Left kidney (tissue), 8 donors: ENCODE measurements at places on chromosomes 3 and 15. TPM values are rescaled to one million over a fixed set of nuclear protein-coding genes. Genes with fewer than 3 reads are reported as not detected.

DNA sequence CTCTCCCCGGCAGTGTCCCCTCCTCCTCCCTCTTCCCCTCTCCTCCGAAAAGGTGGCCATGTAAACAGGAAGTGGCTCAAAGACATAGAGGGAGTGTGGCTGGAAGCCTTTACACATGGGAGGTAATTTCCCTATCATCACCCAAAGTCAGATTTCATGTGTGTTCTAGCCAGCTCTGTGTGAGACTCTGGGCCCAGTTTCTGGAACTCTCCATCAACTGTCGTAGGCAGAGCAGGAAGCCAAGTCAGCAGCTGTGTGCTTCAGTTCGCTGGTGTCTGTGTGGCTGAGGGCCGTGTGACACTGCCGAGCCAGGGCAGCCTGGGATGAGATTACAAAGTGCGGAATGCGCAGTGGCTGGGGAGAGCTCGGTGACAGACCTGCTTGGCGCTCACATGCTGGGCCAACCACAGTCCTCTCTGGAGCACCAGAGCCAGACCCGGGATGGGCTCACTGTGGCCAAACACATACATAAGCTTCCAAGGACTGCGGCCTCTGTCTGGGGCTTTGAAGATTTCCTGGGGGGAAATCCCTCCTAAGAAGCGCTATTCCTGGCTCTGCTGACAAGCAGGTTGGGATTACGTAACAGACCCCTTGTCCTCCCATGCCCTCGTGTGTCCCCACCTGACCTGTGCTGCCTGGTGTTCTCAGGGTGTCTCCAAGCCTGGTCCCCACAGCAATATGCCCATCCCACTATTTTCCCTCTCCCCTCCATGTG is 50.7 kb downstream of the UMPS start:
- no peak for DNase-seq

GRCh38 chr3:22734207-22734606 is 468.9 kb upstream of the UBE2E2 start:
- no peak for DNase-seq

PDIA5 gene
- 32.4 TPM for polyA plus RNA-seq

C2CD4A gene
- polyA plus RNA-seq = 0.33 TPM

SLC6A11 gene
- 0.10 TPM for polyA plus RNA-seq

IL12A gene
- 1.3 TPM for polyA plus RNA-seq

KLHL40 gene
- polyA plus RNA-seq = not detected

RBMS3 gene
- 15.4 TPM for polyA plus RNA-seq

DNA sequence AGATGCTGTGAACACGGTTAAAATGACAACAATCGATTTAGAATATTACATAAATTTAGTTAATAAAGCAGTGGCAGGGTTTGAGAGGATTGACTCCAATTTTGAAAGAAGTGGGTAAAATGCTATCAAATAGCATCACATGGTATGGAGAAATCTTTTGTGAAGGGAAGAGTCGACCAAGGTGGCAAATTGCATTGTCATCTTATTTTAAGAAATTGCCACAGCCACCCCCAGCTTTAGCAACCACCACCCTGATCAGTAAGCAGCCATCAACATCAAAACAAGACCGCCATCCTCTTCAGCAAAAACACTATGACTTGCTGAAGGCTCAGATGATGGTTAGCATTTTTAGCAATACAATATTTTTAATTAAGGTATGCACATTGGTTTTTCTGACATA is 5.7 kb upstream of the CCR5 start:
- DNase-seq = no peak

FANCD2 gene
- polyA plus RNA-seq = 29.4 TPM

DNA sequence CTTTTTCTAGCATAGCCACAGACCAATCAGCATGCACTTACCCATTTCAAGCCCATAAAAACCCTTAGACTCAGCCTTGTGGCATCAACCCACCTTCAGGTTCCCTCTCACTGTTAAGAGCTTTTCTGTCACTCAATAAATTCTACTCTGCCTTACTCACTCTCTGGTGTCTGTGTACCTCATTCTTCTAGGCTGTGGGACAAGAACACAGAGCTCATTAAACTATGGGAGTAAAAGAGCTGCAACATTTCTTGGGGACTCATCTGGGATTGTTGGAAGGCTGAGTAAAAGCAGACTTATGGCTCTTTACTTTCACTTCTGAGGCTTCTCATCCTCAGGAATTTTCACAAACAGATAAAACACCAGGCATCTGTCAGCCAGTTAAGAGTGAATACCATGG is 879.3 kb downstream of the ROBO2 start:
- no peak for DNase-seq

TLR9 gene
- polyA plus RNA-seq = 0.18 TPM

SHQ1 gene
- polyA plus RNA-seq = 31.6 TPM

FOXL2 gene
- not detected for polyA plus RNA-seq

GRCh38 chr15:94456226-94456625 is 224.9 kb downstream of the MCTP2 start:
- DNase-seq = no peak

GRCh38 chr3:105923140-105923539 is 54.3 kb upstream of the CBLB start:
- DNase-seq = no peak

DNA sequence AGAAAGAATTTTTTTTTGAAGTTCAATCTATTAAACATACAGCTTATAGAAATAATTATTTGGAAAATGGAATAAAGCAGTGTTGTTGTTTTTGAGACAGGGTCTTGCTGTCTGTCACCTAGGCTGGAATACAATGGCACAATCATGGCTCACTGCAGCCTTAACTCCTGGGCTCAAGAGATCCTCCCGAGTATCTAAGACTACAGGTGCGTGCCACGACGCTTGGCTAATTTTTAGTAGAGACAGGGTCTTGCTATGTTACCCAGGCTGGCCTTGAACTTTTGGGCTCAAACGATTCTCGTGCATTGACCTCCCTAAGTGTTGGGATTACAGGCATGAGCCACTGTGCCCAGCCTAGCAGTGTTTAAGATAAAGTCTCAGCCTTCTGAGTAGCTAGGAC is 8.8 kb downstream of the BNIP2 start:
- no peak for DNase-seq

LRRIQ4 gene
- polyA plus RNA-seq = 0.12 TPM

- no peak for DNase-seq
Observed at GRCh38 chr15:60316961-60317360, 80.8 kb downstream of the ANXA2 start.

DNA sequence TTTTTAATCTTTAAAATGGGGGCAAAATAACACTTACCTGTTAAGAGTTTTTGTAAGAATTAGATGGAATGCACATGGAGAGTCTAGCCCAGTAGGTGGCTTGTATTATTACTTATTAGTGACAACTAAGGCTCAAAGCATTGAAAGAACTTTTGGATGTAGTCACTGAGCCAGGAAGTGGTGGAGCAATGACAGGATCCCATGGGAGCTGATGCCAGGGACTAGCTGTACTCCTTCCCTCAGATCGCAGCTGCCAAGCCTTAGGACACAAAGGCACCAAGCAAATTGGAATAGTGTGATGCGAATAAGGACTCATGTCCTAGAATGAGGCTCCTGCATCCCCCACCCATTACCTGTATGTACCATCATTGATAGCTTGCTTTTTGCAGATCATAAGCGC is 370.4 kb upstream of the RGMA start:
- no peak for DNase-seq

- DNase-seq = peak; percentile 68
Observed at GRCh38 chr3:3015185-3016089, 94.7 kb downstream of the IL5RA start.

GRCh38 chr15:85557385-85557784 is 177.0 kb downstream of the AKAP13 start:
- DNase-seq = no peak

DNA sequence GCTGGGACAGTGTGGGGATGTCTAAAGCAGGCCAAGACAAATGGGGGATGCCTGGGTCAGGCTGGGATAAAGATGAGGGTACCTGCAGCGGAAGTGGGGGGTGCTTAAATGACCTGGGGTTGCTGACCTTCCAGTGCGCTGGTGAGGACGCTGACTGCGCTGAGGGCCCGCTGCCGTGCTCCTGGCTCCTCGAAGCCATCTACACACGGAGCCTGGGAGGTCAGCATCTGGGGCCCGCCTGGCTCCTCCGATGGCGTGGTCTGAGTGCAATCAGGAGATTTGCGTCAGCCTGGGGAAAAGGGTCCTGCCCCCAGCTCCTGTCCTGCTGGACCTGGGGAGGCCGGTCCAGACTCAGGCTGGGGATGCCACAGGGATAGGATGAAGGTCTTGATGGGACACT is 50.7 kb downstream of the SCN5A start:
- no peak for DNase-seq

PCOLCE2 gene
- 6.0 TPM for polyA plus RNA-seq

MEGF11 gene
- 3.9 TPM for polyA plus RNA-seq

- no peak for DNase-seq
Observed at GRCh38 chr3:115712871-115713270, 89.6 kb downstream of the GAP43 start.

GRCh38 chr15:43939070-43939469 is 112.3 kb downstream of the WDR76 start:
- DNase-seq = no peak

GRCh38 chr3:100268156-100268555 is 7.4 kb downstream of the TBC1D23 start:
- DNase-seq = no peak

GRCh38 chr3:81433675-81434074 is 327.8 kb downstream of the GBE1 start:
- DNase-seq = no peak

GRCh38 chr3:48119505-48120193 is 68.6 kb downstream of the CDC25A start:
- peak; percentile 29 for DNase-seq

- no peak for DNase-seq
Observed at GRCh38 chr15:51450001-51450400, 108.5 kb downstream of the GLDN start.

DNA sequence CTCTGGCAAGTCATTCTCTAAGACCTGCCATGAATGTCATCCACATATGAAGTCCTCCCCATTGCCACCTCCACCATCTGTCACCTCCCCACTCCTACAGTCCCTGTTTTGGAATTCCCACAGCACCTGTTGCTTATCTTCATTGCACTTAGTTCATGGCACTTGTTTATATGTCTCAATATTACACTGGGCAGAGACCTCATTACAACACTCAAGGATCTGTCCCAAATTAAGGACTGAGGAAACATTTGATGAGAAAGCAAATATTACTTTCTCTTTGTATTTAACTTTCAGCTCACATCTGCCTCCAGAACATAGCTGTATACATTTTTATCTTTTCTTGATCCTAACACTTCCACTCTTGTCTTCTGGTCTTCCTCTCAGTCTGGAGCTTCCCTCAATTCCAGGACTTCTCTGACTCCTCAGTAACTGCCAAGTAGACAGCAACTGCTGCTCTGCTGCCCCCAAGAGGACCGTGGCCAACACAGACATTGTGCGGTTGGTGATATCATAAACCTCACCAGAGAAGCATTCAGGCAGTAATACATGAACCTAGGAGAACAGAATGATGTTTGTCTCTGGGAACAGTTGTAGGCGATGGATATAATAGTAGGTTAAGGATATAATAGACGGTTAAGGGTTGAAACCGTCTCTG is 45.0 kb upstream of the FGF12 start:
- DNase-seq = peak; percentile 11

DZIP1L gene
- 26.7 TPM for polyA plus RNA-seq

SATB1 gene
- polyA plus RNA-seq = 44.0 TPM

GOLGA8M gene
- 4.5 TPM for polyA plus RNA-seq

- DNase-seq = no peak
Observed at GRCh38 chr3:10706156-10706739, 109.8 kb upstream of the SLC6A11 start.

IMPG2 gene
- polyA plus RNA-seq = 0.76 TPM

DNA sequence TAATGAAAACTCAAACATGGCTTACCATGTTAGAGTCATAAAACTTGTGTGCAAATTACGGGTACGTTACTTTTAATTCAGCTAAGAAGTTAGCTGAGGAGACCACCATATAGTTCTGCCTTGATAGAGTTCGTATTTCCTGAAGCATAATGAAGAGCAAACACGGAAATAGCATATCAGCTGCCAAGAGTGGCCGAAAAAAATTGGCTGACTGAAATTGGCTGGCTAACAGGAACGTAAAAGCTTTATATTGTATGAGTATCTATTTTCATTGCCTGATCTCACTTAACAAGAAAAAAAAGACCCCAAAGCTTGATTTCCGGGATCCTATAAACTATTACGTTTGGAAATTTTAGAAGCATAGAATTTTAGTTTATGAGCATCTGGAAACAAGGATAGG is 1222.9 kb downstream of the ZPLD1 start:
- DNase-seq = no peak

DNA sequence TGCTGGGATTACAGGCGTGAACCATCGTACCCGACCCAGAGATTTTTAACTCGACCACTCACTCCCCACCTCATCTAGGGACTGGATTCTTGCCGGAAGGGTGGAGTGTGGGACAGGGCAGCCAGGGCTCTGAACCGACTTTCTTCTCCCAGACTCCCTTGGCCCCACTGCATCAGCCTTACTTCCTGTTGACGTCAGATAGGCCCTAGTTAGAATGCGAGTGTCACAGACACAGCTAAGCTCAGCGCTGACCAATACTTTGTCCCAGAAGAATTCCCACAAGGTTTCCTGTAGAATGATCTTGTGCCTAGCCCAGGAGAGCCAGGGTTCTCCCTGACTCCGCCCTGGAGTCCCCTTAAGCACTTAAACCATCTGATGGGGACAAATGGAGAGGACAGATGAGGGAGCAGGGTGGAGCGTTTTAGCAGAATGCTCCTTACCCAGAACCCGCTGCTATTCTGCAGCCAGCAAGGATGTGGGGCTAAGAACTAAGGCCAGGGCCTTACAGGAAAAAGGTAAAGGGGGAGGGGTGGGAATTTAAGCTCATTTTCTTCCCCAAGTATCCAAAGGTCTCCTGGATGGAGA is 5.8 kb upstream of the TUSC2 start:
- DNase-seq = no peak

ANP32A gene
- 302 TPM for polyA plus RNA-seq

PLD1 gene
- 15.7 TPM for polyA plus RNA-seq

DNA sequence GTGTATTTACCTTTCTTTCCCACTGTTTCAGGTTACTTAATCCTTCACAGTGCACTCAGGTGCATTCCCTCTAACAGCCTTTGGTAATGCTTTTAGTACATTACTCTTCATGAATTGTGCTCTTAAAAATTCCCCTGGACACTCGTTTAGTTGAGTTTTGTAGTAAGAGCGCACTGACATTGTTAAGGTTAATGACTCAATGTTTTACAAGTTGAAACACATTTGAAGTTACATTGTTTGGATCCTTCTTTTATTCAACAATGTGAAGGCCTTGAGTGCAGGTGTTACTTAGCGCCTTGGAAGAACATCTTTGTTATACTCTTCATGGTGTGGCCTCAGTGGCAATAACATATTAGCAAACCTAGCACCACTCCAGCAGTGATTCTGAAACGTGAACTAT is 739.6 kb downstream of the NAALADL2 start:
- no peak for DNase-seq

- peak; percentile 69 for DNase-seq
Observed at GRCh38 chr3:167032267-167032876, 347.7 kb downstream of the ZBBX start.

DNA sequence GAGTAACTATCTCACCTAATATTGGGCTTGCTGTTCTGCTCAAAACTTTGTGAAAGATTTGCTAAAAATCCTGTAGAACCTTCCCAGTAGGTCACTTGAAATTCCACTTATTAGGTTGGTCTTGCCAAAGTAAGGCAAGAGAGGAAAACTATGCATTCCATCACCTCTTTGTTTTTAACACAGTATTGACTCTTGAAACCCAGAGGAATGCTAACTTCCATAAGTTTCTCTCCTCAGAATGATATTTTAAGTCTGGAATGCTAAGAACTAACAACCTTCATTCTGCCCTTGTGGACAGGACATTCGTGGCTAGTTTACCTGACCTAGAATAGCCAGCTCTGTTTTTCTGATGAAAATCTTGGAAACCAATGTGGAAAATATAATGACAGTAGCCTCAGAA is 154.5 kb downstream of the TMCO5A start:
- no peak for DNase-seq

THPO gene
- 3.3 TPM for polyA plus RNA-seq
